Activated CD4-positive, alpha-beta T cell treated with anti-CD3 and anti-CD28 coated beads, Interleukin-2, amount 50 U/mL, for 48 hours (primary cell): ENCODE measurements at places on chromosomes 13 and 19.

DNA sequence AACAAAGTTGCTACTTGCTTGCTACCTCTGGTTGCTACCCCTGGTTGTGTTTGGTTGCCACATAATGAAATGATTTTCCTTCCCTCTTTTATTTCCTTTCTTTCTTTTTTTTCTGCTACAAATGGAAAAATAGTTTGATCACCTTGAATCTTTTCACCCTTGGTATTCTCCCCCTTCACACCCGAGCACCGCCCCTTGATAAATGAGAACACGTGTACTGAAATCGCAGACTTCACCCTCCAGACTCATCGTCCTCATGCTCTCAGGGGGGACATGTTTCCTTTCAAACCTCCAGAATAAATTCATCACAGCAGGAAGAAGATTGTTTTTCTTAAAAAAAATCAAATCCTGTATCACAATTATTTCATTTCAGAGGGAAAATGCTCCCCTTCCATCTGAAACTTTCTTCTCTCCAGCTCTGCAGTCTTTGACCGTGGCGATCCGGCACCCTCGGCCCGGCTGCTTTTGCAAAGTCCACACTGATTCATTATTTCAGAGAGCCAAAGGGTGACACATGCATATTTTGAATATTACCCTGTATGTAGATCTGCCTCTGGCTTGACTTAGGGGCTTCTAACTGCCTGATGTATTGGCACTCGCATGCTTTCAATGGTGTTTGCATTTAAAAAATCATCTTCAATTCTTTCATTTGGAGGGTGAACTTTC is 222.6 kb upstream of the MAB21L1 start:
- no peak for DNase-seq

GRCh38 chr19:23071147-23071511 is 45.7 kb upstream of the ZNF730 start:
- DNase-seq: no peak

DNA sequence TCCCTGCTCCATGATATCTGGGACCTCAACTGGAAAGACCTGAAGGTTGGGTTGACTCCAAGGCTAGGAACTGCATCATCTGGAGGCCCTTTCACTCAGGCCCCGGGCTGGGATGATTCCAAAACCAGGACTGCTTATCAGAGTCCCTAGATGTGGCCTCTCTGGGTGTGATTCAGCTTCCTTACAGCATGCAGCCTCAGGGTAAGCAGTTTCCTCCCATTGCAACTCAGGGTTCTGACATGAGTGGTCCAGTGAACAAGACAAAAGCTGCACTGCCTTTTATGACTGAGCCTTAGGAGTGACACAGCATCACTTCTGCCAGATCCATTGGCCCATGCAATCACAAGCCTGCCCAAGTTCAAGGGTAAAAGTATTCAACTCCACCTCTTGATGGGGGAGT is 502.8 kb downstream of the COG6 start:
- no peak for DNase-seq

GRCh38 chr13:24905242-24905641 is 141.3 kb downstream of the RNF17 start:
- DNase-seq: no peak

- DNase-seq: peak; percentile 19
These were observed 22.4 kb upstream of the SEMA6B start for GRCh38 chr19:4581666-4582553.

DNA sequence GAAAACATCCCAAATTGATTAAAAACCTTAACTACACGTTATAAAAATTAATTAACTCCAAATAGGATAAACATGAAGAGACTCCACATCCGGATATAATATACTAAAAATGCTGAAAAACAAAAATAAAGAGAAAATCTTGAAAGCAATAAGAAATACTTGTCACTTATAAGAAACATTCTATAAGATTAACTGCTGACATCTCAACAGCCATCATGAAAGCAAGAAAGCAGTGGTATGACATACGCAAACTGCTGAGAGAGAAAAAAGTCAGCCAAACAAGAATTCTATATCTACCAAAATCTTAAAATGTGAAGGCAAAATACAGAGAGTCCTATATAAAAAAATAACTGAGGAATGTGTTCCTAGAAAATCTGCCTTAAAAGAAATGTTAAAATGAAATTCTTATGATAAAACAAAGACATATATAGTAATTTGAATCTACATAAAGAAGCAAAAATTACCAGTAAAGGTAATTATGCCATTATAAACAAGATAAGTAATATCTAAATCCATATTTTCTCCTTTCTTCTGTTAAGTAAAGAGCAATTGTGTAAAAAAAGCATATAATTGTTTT is 1851.1 kb downstream of the PCDH9 start:
- no peak for DNase-seq
